SK-MEL-5 (cell line): ENCODE measurements at places on chromosomes 5 and 9.

DNA sequence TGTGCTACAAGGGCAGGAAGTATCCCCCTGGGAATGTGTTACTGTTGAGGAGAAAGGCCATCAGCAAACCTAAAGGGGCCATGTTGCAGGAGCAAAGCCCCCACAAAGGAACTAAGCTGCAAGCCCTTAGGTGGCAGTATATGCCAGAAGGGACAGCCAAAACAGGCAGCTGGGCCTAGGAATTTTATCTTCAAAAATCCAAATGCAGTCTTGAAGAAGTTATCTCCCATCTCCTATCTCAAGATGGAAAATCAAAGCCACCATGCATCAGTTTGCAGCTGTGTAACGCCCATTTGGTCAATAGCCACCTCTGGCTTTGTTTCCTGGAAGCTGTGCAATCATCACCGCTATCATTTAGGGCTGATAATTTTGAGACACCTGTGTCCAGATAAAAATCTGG is 400.3 kb downstream of the ARHGEF28 start:
- no peak for DNase-seq

DNA sequence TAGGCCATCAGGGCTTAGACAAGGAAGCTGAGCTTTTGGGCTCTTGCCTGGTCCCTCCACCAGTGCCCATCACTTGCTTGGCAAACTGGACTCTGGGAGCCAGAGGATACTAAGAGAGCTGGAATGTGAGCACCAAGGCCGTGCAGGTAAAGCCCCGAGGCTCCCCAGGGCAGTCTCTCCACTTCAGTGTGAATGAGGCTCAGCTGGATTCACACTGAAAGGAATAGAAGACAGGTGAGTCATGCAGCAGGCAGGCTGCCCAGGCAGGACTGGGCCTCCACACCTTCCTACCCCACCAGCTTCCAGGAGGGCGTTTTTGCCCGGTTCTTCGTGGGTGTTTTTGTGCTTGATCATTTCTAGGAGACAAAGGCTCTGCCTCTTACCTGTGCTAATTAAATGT is 7.3 kb upstream of the CTSV start:
- DNase-seq: no peak

- no peak for DNase-seq
Observed at GRCh38 chr9:132780230-132781007, 97.7 kb downstream of the AK8 start.

DNA sequence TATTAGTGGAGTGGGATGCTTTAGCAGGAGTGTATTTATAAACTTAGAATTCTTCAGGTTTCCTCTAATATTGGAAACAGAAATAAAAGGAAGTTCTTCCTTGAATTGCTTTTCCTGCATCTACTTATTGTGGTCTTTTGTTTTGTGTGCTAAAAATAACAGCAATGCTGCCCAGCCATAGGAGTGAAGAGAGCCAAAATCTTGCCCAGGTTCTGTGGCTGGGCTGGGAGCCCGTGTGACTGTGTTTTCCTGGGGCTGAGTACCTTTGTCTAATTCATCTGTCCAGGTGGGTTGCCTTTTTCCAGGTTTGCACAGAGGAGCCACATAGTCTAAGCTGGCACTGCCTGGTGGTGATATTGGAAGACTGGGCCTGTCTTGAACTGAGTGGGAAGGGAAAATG is 179.7 kb upstream of the ADAMTSL1 start:
- DNase-seq: no peak

- DNase-seq: no peak
Observed at GRCh38 chr9:117395151-117395650, 19.7 kb downstream of the ASTN2 start.

DNA sequence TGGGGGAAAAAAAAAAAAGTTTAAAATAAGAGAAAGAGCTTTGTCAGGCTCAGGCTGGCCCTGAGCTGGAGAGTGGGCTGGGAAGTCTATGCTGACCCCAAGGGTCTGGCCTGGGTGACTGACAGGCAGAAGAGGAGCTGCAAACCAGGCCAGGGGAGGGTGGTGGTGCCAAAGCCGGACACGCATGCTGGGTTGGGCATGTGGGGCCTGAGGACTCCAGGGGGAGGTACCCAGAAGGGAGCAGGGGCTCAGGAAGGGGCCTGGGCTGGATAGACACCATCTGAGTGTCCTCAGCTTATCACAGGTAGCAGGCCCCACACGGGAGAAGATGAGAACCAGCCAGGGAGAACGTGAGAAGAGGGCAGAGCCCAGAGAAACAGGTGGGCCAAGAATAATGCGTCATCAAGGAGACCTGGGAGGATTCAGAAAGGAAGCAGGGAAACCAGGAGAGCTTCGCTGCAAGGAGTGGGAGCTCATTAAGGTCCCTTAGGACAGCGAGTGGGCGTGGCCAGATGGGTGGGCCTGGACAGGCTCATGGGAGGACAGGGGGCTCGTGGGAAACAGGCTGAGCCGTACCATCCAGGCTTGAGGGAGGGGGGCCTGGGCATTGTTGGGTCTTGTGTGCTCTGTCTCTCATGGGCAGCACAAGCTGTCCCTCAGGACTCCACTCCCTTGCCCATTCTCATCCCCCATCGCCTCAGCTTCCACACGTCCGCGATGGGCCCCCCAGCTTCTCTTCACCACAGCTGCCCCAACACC is 16.0 kb downstream of the TMOD1 start:
- no peak for DNase-seq

DNA sequence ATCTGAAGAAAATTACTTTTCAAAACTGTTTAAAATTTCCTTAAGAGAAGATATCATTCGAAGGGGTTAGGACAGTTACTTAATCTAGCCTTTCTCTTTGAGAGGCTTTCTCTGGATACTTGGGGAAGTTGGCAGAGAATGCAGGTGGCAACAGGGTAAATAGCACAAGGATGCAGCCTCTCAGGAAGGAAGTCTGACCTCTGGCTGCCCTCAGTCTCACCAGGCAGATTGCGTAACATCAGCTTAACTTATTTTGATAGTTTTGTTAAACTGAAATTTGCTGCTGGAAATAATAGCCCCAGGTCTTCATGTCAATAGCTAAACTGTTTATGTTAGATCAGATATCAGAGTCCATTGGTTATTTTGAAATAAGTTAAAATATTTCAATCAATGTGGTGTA is 20.4 kb downstream of the CCDC192 start:
- DNase-seq: no peak

- DNase-seq: no peak
Observed at GRCh38 chr5:95219411-95219810, 65.5 kb downstream of the MCTP1 start.

DNA sequence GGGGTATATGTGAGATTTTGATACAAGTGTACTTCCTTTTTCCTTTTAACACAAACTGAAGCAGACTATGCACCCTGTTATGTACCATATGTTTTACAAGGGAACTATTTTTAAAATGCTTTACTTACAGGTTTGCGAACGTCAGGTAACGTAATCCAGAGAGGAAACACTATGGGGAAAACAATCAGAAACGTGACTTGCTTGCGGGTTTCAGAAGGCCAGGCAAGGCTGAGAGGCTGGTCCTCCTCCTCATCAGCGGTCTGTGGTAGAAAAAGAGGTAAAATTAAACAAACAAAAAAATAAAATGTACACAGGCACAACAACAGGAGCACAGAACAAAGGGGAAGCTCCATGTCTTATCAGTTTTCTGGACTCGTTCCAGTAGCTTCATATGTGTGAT is 141.2 kb downstream of the ACER2 start:
- DNase-seq: no peak

- no peak for DNase-seq
Observed at GRCh38 chr5:111537141-111538024, 25.0 kb upstream of the STARD4 start.

DNA sequence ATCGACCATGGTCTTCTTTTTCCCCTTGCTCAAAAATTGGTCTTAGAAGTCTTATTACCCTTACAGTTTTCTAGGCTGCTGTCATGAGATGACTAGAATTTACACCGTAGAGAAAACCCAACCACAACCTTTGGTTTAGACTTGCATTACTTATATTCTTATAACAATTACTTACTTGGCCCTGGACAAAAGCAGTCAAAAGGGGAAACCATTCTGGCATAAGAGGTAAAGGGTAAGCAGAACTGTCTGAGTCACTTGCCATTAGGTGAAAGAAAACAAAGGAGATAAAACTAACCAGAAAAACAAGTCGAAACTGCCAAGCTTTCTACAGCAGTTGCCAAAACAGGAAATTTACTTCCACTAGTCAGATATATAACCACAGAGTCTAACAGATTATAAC is 17.9 kb downstream of the TMEM245 start:
- DNase-seq: no peak

- DNase-seq: no peak
Observed at GRCh38 chr9:70152350-70152749, 106.4 kb upstream of the SMC5 start.

DNA sequence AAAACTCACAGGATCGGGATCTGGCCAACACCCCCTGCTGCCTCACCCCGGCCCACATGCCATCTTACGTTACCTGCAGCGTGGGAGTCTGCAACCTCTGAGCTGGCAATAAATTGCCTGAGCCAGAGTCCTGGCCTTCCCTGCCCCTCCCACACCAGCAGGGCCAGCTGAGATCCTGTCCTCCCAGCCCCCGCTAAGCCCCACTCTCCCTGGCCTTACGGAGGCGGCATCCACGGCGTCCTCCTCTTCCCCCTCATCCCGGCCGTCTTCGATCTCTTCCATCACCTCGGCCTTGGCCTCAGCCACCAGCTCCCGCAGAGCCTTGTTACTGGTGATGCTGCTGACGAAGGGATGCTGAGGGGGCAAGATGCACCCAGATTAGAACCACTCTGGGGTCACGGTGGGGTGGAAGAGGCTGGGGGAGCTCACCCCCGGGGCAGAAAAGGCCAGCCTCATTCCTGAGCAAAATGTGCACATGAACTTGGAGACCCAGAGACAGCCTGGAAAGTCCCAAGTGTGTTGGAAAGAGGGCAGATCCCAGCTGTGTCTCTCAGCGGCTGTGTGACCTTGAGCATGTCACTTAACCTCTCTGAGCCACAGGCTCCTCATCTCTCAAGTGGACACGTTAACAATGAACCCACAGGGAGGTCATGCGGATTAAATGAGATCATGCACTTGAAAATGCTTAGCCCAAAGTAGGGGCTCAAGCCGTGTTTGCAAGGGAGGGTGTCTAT is 89.9 kb upstream of the FBXW11 start:
- no peak for DNase-seq

DNA sequence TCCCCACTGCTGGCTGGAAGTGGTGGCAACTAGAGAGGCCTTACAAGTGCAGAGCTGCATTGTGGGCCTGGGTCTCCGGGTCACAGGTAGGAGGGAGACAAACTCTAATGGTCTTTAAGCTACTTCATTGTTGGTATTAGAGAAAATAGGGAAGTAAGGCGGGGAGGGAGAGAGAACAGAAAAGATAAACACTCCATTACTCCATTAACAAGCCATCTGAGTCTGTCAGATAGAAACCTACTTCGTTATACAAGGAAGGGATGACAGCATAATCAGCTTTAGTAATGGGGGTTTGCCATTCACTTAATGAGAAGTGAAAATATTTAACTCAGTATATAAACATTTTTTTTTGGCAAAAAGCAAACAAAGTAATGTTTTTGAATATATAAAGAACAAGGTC is 107.4 kb downstream of the TLE1 start:
- no peak for DNase-seq

DNA sequence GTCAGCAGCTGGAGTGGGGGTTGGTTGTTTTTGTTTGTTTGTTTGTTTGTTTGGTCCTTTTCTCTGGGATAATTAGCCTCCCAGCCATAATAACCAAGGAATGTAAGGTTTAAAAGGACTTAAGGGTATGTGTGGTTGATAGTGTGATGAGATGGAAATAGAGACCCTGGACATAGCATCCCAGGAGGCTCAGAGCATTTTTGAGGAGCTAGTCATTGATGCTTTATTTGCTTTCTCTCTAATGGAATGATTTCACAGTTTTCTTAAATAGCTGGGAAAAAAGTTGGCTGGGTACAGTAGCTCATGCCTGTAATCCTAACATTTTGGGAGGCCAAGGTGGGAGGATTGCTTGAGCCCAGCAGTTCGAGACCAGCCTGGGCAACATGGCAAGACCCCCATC is 45.1 kb downstream of the TTC1 start:
- DNase-seq: no peak

DNA sequence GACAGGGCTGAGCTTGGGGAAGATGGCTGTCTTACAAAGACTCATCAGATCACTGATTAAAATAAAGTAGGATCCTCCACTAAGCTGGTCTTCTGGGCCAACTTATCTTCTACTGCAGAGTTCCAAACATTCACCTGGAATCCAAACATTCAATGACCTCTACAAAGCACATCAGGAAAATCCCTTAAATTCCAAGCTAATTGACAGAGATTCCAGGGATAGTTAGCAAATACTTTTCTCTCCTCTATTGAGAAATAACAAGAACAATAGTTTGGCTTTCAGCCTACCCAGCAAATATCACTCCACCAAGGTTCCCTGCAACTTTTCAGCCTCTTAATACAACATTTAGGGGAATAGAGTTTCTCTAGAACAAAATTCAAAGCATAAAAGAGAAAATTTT is 140.6 kb upstream of the LIFR start:
- no peak for DNase-seq

- no peak for DNase-seq
Observed at GRCh38 chr5:117186751-117187150, 612.1 kb upstream of the SEMA6A start.
